Ovary (tissue), 10 donors: ENCODE measurements at places on chromosomes 4 and X. TPM values are rescaled to one million over a fixed set of nuclear protein-coding genes. Genes with fewer than 3 reads are reported as not detected.

DNA sequence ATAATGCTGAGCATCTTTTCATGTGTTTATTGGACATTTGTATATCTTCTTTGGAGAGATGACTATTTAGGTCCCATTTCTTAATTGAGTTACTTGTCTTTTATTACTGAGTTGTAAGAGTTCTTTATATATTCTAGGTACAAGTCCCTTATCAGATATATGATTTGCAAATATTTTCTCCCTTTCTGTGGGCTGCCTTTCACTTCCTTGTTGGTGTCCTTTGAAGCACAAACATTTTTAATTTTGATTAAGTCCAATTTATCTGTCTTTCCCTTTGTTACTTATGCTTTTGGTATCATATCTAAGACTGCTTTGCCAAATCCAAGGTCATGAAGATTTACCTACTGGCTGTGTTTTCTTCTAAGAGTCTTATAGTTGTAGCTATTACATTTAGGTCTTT lies 113.2 kb downstream of the HNRNPD start:
- no peaks in the 10 kb centered on the region for H3K4me1 ChIP-seq
- no peak for DNase-seq
- H3K4me3 ChIP-seq, result no peak overlapping the region
- H3K27me3 ChIP-seq, result no peaks in the 10 kb centered on the region
- no peaks in the 10 kb centered on the region for H3K36me3 ChIP-seq

- H3K27me3 ChIP-seq, result no peaks in the 10 kb centered on the region
- no peak overlapping the region for H3K4me3 ChIP-seq
- H3K36me3 ChIP-seq, result no peaks in the 10 kb centered on the region
- no peak overlapping the region for H3K27ac ChIP-seq
- peaks cover 3% of the 10 kb centered on the region for H3K4me1 ChIP-seq
Measured at GRCh38 chr4:8583655-8584025, 3.4 kb downstream of the GPR78 start.

DNA sequence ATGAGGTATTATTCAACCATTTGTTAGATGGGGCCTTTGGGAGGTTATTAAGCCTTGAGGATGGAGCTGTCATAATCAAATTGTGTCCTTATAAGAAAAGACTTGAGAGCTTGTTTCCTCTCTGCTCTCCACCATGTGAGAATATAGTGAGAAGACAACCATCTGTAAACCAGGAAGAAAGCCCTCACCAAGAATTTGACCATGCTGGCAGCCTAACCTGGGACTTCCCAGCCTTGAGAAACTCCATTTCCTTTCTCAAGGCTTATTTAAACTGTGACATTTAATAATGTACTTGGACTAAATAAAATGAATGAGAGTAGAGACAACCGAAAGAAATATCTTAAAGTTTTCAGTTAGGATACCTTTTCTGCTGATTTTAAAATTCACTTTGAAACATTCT lies 83.7 kb upstream of the GC start:
- H3K4me1 ChIP-seq, result no peaks in the 10 kb centered on the region
- no peak for DNase-seq
- H3K4me3 ChIP-seq, result no peak overlapping the region
- no peak overlapping the region for H3K27ac ChIP-seq

GRCh38 chrX:138996268-138996667 lies 284.8 kb upstream of the FGF13 start:
- no peak for DNase-seq
- H3K4me1 ChIP-seq, result no peaks in the 10 kb centered on the region
- H3K27me3 ChIP-seq, result no peaks in the 10 kb centered on the region
- H3K27ac ChIP-seq, result no peak overlapping the region
- H3K36me3 ChIP-seq, result no peaks in the 10 kb centered on the region
- no peak overlapping the region for H3K4me3 ChIP-seq

- H3K4me3 ChIP-seq, result no peak overlapping the region
- H3K27me3 ChIP-seq, result no peaks in the 10 kb centered on the region
- H3K27ac ChIP-seq, result peak overlapping the region; percentile 14
- no peaks in the 10 kb centered on the region for H3K36me3 ChIP-seq
- H3K4me1 ChIP-seq, result no peaks in the 10 kb centered on the region
Measured at GRCh38 chr4:139783741-139784484, 118.3 kb downstream of the MGST2 start.

- DNase-seq, result no peak
- H3K27me3 ChIP-seq, result no peaks in the 10 kb centered on the region
- no peak overlapping the region for H3K4me3 ChIP-seq
- no peaks in the 10 kb centered on the region for H3K4me1 ChIP-seq
- no peaks in the 10 kb centered on the region for H3K36me3 ChIP-seq
- no peak overlapping the region for H3K27ac ChIP-seq
Measured at GRCh38 chr4:122536001-122536400, 79.5 kb upstream of the IL2 start.

GRCh38 chrX:140318296-140318695 lies 186.6 kb downstream of the SOX3 start:
- H3K4me1 ChIP-seq, result no peaks in the 10 kb centered on the region
- DNase-seq, result no peak
- no peak overlapping the region for H3K4me3 ChIP-seq
- H3K36me3 ChIP-seq, result no peaks in the 10 kb centered on the region
- no peaks in the 10 kb centered on the region for H3K27me3 ChIP-seq

DNA sequence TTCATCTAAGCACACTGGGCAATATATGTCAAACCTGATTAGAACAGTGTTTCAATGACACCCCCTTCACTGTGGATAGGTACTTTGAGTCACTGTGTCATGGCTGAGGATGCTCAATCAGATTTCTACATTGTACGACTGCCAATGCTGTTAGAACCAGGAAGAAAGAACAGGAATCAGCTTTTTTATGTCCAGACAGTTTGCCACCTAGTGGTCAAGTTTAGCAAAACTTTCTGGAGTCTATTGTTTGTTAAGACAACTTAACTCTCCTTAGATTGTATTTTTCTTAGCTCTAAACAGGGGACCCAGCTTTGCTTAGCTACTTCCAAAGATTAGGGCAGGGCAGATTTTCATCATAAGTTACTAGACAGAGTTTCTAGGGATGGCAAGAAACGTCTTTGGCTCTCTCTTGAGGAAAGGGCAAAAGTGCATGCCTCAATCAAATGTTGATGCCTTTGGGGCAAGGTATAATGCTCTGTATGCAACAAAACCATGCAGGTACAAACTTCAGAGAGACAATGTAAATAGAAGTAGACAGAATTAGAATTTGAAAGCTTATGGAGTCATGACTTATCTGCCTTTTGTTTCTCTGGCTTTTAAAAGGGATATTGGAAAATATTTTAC lies 40.5 kb upstream of the BMP3 start:
- no peaks in the 10 kb centered on the region for H3K4me1 ChIP-seq
- H3K27me3 ChIP-seq, result no peaks in the 10 kb centered on the region
- no peak for DNase-seq
- no peaks in the 10 kb centered on the region for H3K36me3 ChIP-seq
- no peak overlapping the region for H3K4me3 ChIP-seq

- H3K36me3 ChIP-seq, result no peaks in the 10 kb centered on the region
- H3K27ac ChIP-seq, result no peak overlapping the region
- no peak overlapping the region for H3K4me3 ChIP-seq
- H3K27me3 ChIP-seq, result no peaks in the 10 kb centered on the region
- peak; percentile 63 for DNase-seq
Measured at GRCh38 chr4:76624241-76624681, 189.2 kb downstream of the SHROOM3 start.

GRCh38 chrX:70664726-70665125 lies 220.1 kb downstream of the DLG3 start:
- no peaks in the 10 kb centered on the region for H3K4me1 ChIP-seq
- no peaks in the 10 kb centered on the region for H3K36me3 ChIP-seq
- DNase-seq, result no peak
- no peak overlapping the region for H3K27ac ChIP-seq

Gene ABLIM2
- 2.1 TPM for total RNA-seq

Gene ARHGEF38
- 1.3 TPM for total RNA-seq

Gene HOPX
- 20.4 TPM for total RNA-seq

Gene MAGEC2
- total RNA-seq, result not detected

Gene HNRNPD
- 103 TPM for total RNA-seq

Gene SERTM2
- 1.1 TPM for total RNA-seq
